CD4-positive, alpha-beta T cell treated with Interleukin-17A for 4 hours (primary cell): ENCODE measurements at places on chromosomes 12 and 14.

DNA sequence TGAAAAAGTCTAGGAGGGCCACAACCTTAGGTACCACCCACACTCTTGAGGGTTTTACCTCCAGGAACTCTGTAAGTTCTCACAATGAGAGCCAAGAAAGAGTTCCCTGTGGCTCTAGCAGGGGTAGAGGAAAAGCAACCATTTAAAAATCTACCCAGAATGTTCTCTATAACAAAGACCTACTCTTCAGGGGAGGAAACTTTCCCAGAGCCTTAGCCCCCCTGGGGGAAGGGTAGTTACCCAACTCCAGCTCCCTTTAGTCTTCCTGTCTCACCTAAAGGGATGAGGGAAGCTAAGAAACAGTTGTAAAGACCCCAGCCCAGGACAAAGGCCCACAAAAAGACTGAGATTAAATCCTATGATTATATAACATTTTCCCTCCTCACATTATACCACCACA is 46.2 kb upstream of the JDP2 start:
- DNase-seq, result no peak

DNA sequence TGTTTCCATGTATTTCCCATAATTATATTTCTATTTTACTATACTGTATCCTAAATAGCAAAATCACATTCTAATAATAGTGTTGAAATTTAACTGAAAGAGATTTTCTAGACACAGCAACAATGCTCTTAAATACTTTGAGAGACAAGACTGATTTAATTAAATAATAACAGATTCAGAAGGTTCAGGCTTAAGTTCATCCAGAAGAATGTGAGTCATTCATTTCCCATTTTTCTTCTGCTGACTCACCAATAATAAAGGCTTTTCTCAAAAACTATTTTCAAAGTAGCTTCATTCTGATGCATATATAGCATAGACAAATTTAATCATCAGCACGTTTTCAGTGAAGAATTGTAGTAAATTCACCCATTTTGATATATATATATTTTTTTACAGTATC is 481.4 kb downstream of the MDGA2 start:
- no peak for DNase-seq

- DNase-seq, result no peak
These were observed 76.7 kb upstream of the SLCO1B1 start for GRCh38 chr12:21054334-21054733.

- peak; percentile 70 for DNase-seq
These were observed 55.6 kb downstream of the LGMN start for GRCh38 chr14:92692822-92693226.

GRCh38 chr12:108430245-108430644 is 84.8 kb upstream of the FICD start:
- no peak for DNase-seq

GRCh38 chr14:101953151-101953550 is 11.2 kb upstream of the DYNC1H1 start:
- DNase-seq, result no peak

DNA sequence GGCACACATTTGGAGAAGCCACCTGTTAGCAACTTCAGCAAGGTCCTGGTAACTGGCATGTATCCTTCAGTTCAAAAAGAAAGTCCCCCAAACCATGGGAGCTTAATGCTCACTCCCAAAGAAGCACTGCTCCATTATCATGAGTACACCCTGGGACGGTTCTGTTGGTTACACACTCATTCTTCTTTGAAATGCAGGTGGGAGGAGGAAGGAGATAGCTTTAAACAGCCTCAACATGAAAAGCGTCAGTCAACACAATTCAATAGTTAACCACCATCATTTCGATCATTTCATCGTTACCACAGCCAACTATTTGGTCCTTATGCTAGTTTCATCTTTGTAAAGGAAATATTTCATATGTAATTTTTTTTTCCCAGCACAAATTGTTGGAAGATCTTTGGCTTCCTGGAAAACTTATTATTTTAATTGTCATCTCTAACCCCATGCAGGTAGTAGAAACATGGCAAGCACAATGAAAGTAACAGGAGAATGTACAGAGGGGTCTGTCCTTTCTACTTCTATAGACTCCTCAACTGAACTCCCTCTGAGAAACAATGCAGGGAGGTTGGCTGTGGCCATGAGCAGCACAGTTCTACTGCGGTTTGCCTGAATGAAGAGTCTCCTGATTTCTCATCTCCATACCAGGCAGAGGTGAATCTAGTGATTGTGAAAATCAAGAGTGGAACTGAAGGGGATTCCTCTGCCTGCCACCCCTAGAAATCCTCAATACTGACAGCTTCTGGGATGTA is 196.4 kb upstream of the FOXN3 start:
- DNase-seq, result no peak

DNA sequence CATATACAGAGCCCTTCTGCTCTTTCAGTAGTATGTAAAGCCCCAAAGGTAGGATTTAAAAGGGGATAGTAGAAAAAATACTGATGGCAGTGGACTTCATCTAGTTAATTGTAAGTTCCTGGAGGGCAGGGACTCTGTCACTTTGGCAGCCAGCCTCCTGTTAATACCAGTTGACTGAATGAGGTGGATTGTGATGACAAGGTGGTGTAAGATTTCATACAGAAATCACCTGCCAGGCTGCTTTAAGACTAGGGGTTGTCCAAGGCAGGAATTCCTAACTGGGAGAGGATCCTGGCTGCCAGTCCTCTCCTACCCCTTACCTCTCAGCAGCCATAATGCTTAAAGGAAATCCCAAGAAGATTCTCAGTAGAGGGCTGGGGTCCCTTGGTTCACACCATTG is 7.3 kb downstream of the DYRK2 start:
- no peak for DNase-seq

DNA sequence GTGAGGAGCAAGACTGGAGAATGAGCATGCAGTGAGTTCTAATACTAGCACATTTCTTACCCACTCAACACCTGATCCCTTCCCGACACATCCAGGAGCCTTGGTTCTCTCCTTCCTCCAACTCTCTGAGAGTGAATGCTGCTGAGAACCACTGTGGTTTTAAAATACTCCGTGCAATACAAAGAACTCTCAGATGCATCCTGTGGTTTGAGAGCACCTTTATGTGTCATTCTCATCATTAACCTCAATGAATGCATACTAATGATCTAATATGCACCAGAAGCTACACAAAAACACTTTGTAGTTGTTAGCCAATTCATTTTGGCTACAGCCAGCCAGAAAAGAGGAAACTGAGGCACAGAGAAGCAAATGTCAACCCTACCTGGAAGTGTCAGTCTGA is 87.6 kb downstream of the GALNT8 start:
- no peak for DNase-seq

GRCh38 chr12:20656600-20656999 is 38.5 kb upstream of the SLCO1C1 start:
- no peak for DNase-seq

GRCh38 chr12:55676707-55677106 is 31.0 kb downstream of the ITGA7 start:
- no peak for DNase-seq

GRCh38 chr12:94435511-94435927 is 24.1 kb downstream of the CEP83 start:
- no peak for DNase-seq

DNA sequence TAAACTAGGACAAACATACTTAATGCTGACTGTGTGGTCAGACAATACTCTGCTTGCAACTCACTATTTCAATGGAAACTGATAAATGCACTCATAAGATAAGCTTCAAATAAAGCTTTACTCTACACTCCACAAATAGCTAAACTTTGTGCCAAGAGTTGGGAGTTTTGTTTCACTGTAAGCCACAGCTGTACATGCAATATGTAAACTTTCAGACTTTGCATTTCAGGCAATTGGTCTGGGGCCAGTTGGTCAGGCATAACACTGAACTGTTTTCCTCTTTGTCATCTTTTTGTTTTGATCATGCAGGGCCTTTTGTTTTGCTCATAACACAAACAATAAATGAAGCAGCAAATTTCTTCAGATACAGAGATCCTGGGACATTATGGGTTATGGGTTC is 426.2 kb downstream of the IPO8 start:
- no peak for DNase-seq

- DNase-seq, result peak; percentile 62
These were observed 1392.4 kb upstream of the TMEM132C start for GRCh38 chr12:126874427-126875026.

GRCh38 chr12:112852810-112853209 is 54.0 kb upstream of the OAS1 start:
- no peak for DNase-seq

DNA sequence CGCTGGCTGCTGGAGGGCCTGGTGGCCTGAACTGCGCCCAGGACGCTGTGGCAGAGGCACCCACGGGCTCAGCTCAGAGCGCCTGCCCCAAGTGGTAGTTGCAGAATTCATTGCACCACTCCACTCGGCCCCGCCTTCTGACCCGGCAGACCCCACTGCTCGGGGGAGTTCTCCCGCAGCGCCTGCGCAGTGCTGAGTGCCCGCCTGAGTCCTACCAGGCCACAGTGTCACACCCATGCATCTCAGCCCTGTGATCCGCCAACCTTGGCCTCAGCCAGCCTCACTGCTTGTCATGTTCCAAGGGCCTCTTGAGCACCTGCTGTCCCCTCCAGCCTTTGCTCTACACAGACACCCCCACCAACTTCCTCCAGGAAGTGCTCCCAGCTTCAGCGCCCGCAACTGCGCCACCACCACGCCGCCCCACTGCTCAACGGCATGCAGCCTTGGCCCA is 12.2 kb downstream of the DEGS2 start:
- peak; percentile 71 for DNase-seq

- DNase-seq, result no peak
These were observed 51.0 kb downstream of the WDHD1 start for GRCh38 chr14:54975856-54976255.

DNA sequence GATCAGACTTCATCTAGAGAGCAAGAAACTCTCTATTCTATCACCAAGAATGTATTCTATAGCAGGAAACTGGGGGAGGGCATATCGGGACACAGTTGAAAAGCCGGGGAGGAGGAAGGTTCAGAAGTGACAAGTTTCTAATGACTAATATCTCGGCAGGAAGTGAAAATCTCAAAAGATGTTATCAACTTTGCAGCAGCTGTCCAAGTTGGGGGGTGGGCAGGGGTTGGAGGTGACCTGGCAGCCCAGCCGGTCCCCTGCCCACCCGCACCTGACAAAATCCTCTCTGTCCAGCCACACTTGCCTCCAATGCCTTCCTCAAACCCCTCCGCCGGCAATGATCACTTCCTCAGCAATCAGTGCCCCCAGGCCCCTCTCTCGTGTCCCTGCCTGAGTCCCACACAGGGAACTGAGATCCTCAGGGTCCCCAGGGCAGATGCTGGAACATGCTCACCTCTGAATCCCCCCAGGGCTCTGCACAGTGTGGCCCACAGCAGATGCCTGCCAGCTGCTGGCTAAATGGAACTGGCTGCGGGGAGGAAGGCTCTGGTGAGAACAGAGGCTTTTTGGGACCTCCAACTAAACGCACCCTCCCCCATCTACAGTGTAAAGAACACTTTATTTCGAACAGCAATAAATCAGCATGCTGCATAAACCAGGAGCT is 43.9 kb downstream of the CCDC88C start:
- peak; percentile 74 for DNase-seq

- DNase-seq, result peak; percentile 29
These were observed 59.1 kb upstream of the NAP1L1 start for GRCh38 chr12:76143343-76144244.

DNA sequence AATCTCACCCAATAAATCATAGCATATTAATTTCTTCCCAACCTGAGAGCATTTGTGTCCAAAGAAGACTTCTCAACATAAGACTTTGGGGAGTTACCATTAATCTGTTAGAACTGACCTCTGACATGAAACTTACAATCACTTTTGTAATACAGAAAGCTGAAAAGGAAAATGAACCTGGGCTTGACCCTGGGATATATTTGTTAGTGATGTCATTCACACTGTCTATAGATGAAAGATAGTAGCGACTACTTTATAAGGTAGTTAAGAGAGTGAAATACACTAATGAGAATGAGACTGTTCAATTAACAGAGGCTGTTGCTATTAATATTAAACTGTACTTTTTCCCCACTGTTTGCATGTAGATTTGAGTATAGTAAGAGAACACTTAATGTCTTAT is 1334.8 kb upstream of the TMEM132C start:
- DNase-seq, result no peak

- DNase-seq, result no peak
These were observed 5.2 kb downstream of the TRHDE start for GRCh38 chr12:72277415-72277814.

DNA sequence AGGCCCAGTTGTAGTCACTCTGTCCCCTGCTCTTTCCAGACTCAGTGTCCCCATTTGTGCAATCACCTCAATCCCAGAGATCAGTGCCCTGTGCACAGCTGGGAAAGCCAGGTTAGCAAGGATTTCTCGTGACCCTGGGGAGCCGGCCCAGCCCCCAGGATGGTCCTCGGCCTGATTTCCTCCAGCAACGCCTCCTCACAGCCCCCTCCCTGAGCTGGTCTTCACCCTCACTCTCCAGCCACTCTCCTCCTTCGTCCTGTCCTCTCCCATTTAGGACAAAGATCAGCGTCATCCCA is 194.8 kb upstream of the C14orf180 start:
- DNase-seq, result no peak

DNA sequence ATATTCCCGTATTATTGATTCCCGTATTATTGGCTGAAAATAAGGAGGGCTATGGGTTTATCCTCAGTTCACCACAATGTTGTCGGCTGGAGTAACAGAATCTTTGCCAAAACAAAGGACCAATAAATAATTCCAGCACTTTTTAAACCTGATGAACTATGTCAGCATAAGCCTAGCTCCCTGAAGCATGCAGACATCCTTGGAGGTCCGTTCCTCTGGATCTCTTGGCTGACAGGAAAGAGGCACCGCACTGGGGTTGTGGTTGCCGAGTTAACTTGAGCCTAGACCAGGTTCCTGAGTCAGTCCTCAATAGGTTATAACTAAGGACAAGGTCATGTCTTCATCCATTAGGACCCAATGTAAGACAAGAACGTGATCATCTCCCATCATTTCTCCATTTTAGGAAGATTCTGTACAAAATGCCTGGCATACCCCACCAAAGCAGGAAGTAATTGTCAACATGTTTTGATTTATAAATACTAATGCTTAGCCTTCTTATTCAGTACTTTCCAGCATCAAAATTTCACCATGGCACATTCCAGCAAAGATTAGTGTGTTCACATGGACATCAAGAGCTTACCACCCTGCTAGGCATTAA is 36.6 kb downstream of the NID2 start:
- DNase-seq, result no peak

DNA sequence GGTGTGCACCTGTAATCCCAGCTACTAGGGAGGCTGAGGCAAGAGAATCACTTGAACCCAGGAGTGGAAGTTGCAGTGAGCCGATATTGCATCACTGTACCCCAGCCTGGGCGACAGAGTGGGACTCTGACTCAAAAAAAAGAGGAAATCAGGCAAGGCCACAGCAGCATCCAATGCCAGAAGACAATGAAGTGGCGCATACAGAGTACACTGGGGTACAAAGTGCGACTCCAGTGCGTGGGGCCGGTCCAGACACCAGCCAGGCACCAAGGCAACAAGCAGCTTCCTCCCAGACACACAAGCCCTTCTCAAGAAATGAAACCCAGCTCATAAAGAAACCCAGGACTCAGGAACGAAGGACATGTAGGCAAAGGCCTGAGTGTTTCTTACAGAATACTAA is 28.2 kb downstream of the TTC7B start:
- DNase-seq, result no peak

- DNase-seq, result peak; percentile 59
These were observed 3.0 kb downstream of the SDSL start for GRCh38 chr12:113424915-113425823.
